ENCODE measurements at places on chromosomes 2 and 18. TPM values are rescaled to one million over a fixed set of nuclear protein-coding genes. Genes with fewer than 3 reads are reported as not detected.

Gene CCDC178
- polyA plus RNA-seq, result not detected

Gene TMEM18
- polyA plus RNA-seq, result 27.2 TPM

Gene SLC14A1
- polyA plus RNA-seq, result 3.5 TPM

Gene KYNU
- polyA plus RNA-seq, result 59.5 TPM

Data from IgD-negative memory B cell (primary cell).